ENCODE measurements at places on chromosomes 2 and 18. TPM values are rescaled to one million over a fixed set of nuclear protein-coding genes. Genes with fewer than 3 reads are reported as not detected.

DNA sequence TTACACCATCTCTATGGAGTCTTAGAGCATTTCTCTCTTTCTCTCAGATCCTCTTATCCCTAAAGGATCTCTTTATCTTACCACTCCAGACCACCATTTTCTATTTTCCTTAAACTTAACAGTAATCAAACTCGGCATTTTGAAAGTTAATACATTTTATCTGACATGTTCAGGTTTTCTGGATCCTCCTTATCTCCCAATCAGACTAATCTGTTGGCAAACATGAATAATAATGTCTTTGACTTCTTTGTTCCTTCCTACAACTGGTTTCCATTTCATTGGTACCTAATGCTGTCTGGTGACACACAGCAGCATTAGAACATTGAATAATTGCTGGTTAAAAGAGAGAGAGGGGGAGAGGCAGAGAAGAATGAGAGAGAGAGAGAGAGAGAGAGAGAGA lies 932.1 kb upstream of the FSHR start:
- no peak for DNase-seq
- H3K27ac ChIP-seq = no peak overlapping the region
- no peaks in the 10 kb centered on the region for H3K27me3 ChIP-seq
- H3K36me3 ChIP-seq = no peaks in the 10 kb centered on the region
- no peak overlapping the region for H3K4me3 ChIP-seq

DNA sequence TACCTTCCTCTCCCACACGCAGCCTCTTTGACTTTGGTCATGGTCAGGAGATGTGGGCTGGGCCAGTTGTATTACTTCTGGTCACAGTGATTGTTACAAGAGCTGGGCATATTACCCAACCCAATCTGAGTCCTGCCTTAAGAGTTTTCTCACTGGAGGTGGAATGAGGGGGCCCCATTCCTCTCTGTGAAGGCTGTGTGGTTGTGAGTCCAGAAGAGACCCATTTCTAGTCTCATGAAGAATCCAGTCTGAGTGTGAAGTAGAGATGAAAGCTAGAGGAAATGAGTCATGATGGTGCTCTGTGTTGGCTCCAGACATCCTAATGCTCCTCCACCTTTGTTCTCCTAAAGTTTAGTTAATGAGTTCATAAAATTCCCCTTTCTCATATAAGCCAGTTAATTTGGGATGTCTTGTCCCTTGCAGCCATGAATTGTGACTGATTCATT lies 50.8 kb upstream of the RASGRP3 start:
- no peak for DNase-seq
- no peak overlapping the region for H3K4me3 ChIP-seq
- no peak overlapping the region for H3K27ac ChIP-seq
- H3K27me3 ChIP-seq = no peaks in the 10 kb centered on the region
- no peaks in the 10 kb centered on the region for H3K36me3 ChIP-seq
- peaks cover 14% of the 10 kb centered on the region for H3K4me1 ChIP-seq

Gene C18orf54
- 5.1 TPM for polyA plus RNA-seq

DNA sequence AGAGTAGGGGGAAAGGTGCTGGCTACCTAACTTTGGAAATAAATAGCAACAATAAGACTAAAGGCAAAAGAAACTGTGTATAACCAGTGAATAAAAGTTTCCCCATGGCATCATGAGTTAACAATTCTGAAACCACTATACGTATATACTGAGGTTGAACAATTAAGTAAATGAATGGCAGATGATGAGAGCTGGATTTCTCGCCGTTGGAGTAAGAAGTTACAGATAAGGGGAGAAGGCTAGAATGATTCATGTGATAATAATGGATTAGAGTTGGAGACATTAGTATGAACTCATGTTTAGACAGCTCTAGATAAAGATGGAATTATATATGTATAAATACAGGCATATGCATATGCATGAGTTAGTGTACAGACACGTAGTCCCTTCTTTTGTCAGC lies 152.7 kb downstream of the UBR3 start:
- peaks cover 2% of the 10 kb centered on the region for H3K36me3 ChIP-seq
- no peak overlapping the region for H3K4me3 ChIP-seq
- no peak overlapping the region for H3K27ac ChIP-seq
- H3K4me1 ChIP-seq = no peaks in the 10 kb centered on the region
- DNase-seq = no peak
- H3K27me3 ChIP-seq = no peaks in the 10 kb centered on the region

GRCh38 chr2:69535817-69536241 lies 98.6 kb upstream of the NFU1 start:
- H3K27ac ChIP-seq = no peak overlapping the region
- peaks cover 17% of the 10 kb centered on the region for H3K36me3 ChIP-seq
- H3K4me3 ChIP-seq = no peak overlapping the region
- DNase-seq = no peak
- peaks cover 3% of the 10 kb centered on the region for H3K4me1 ChIP-seq

DNA sequence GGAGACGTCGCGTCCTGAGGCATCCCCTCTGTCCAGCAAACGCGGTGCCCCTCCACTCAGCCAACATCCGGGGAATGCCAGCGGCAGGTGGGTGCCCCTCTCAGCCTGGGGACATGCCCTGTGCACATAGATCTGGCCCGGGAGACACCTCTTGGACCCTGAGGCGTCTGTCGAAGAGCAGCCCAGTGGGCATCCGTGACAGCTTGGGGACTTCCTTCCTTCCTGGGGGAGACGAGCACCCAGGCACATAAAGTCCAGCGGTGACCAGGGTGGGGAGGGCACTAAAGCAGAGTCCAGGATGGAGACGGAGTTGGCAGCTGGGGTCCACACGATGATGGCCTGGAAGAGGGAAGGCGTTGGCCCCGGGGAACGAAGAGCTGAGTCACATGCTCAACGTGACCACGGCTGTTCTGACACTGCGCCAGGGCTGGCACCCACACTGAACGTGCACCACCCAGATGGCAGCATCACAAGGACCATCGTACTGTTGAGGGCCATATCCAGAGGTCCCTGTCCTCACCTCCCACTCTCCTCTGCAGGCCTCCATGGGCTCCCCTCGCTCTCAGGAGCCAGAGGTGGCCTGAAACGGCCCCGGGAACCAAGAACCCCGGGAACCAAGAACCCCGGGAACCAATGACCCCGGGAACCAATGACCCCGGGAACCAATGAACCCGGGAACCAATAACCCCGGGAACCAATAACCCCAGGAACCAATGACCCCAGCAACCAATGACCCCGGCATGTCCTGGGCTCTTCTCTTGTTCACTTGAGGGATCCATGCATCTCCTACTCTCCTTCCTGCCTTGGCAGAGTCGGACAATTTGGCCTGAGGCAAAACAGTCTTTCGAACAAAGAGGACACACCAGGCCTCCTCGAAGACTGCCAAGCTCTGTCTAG lies 22.6 kb downstream of the HDAC4 start:
- no peaks in the 10 kb centered on the region for H3K4me1 ChIP-seq
- no peak overlapping the region for H3K4me3 ChIP-seq
- H3K27ac ChIP-seq = no peak overlapping the region
- no peaks in the 10 kb centered on the region for H3K27me3 ChIP-seq

Gene RNU2-63P
- 2.4 TPM for polyA plus RNA-seq

DNA sequence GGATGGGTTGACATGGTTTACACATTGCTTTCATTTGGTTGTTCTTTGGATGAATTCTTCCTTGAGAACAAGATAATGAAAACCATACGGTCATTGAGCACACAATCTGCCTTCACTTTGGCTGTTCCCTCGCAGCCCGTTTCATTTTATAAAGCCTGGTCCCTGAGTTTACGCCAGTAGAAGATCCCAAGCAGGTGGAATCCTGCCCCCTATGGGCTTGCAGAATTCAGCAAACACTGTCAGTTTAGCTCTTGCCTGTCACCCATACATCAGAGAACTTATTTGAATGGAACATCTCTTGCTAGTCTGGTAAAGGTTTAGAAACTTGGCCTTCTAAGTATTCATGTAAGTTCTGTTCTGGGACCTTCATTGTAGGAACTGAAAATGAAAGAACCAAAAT lies 666.4 kb upstream of the ZEB2 start:
- no peaks in the 10 kb centered on the region for H3K27me3 ChIP-seq
- H3K4me1 ChIP-seq = peaks cover 5% of the 10 kb centered on the region
- H3K27ac ChIP-seq = no peak overlapping the region

Gene SLC9A2
- polyA plus RNA-seq = 0.13 TPM

Gene TBR1
- not detected for polyA plus RNA-seq

Gene SATB2
- 1.4 TPM for polyA plus RNA-seq

DNA sequence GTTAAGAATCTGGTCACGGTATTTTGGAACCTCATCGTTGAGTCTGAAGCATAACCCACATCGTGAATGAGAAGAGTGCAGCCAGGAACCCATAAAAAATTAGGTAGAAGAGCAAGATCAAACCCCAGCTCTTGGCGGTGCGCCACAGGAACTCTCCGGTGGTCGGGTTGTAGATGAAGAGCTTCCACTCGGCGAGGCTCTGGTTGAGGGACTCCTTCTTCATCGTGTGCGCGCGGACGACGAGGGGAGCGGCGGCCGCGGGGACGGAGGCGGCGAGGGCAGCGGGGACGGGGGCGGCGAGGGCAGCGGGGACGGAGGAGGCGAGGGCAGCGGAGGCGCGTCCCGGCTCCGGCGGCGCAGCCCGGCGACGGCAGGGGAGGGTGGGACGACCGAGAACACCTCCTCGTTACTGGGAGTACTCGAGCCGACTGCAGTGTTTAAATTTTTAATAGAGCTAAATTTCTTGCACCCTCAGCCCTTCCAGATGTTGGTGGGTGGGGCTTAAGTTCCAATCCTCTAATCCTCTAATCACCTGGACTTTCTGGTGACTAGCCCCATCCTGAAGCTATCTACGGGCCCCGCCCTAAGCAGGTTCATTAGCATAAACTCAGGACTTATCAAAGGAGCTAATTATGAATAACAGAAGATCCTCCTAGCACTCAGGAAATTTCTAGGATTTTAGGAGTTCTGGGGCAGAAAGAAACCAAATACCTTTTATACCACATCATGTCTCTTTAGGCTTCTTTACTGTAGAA lies 20.4 kb upstream of the PAPOLG start:
- no peak overlapping the region for H3K27ac ChIP-seq
- no peak for DNase-seq
- H3K4me1 ChIP-seq = no peaks in the 10 kb centered on the region
- no peaks in the 10 kb centered on the region for H3K27me3 ChIP-seq

DNA sequence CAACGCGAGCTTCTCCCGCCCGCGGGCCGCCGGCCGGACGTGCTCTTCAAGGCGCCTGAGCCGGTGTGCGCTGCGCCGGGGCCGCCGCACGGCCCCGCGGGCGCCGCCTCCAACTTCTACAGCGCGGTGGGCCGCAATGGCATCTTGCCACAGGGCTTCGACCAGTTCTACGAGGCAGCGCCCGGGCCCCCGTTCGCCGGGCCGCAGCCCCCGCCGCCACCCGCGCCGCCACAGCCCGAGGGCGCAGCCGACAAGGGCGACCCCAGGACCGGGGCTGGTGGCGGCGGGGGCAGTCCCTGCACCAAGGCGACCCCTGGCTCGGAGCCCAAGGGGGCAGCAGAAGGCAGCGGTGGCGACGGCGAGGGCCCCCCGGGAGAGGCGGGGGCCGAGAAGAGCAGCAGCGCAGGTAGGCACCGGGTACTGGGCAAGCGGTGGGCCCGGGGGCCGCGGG lies 676 bp downstream of the HOXD11 start:
- DNase-seq = no peak
- H3K36me3 ChIP-seq = no peaks in the 10 kb centered on the region
- peaks cover 95% of the 10 kb centered on the region for H3K27me3 ChIP-seq
- H3K27ac ChIP-seq = no peak overlapping the region
- peaks cover 5% of the 10 kb centered on the region for H3K4me1 ChIP-seq
- H3K4me3 ChIP-seq = no peak overlapping the region

Gene DNAH7
- 0.28 TPM for polyA plus RNA-seq

Gene LCT
- 0.01 TPM for polyA plus RNA-seq

- no peaks in the 10 kb centered on the region for H3K27me3 ChIP-seq
- H3K4me3 ChIP-seq = no peak overlapping the region
- no peaks in the 10 kb centered on the region for H3K4me1 ChIP-seq
- no peak for DNase-seq
Observed at GRCh38 chr2:51490576-51491234, 458.8 kb upstream of the NRXN1 start.

Gene LYG1
- 0.53 TPM for polyA plus RNA-seq

DNA sequence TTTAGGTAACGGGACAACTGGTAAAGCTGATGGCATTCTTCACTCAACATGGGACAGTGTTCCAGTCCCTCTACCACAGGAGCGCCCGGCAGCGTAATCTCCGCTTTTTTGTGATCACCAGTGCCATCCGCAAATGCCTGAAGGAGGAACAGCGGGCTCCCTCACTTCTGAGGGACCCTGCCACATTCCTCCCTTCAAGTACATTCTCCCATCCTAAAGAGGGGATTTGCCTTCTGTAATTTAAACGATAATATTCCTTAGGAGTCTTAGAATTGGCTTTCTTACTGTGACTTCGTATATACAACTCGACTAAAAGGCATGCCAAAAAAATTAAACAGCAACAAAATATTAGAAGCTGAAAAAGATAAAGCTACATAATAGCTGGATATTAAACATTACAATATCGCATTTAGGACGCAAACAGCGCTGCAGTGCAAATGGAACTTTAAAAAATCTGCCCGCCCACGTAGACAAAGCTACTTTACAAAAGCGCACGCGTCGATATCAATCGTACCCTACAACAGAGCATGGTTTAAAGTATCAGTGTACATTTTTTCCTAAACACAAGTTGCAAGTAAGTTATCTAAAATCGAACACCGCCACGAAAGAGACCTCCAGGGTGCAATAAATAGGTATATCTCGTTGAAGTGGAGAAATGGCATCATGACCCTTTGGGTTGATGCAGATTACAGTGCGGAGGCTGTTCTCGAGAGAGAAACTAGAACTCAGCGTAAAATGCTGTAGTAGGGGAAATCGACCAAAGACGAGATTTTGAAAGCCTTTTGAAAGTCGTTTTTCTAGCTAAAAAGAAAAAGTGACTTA lies 2.3 kb upstream of the VSNL1 start:
- DNase-seq = no peak
- H3K36me3 ChIP-seq = no peaks in the 10 kb centered on the region
- no peaks in the 10 kb centered on the region for H3K27me3 ChIP-seq
- H3K4me1 ChIP-seq = peaks cover 34% of the 10 kb centered on the region

DNA sequence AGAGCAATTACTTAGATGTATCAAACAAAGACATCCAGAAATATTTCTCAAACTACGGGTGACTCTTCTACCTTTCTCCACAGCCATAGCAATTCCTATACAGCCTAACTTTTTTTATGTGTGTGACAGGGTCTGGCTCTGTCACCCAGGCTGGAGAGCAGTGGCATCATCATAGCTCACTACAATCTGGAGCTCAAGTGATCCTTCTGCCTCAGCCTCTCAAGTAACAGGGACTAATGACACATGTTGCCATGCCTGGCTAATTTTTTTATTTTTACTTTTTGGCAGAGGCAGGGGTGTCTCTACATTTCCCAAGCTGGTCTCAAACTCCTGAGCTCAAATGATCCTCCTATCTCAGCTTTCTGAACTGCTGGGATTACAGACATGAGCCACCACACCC lies 328.9 kb upstream of the NT5C1B start:
- no peak for DNase-seq
- H3K36me3 ChIP-seq = no peaks in the 10 kb centered on the region
- H3K27ac ChIP-seq = no peak overlapping the region
- H3K4me1 ChIP-seq = no peaks in the 10 kb centered on the region

Gene CHST9
- 0.03 TPM for polyA plus RNA-seq

DNA sequence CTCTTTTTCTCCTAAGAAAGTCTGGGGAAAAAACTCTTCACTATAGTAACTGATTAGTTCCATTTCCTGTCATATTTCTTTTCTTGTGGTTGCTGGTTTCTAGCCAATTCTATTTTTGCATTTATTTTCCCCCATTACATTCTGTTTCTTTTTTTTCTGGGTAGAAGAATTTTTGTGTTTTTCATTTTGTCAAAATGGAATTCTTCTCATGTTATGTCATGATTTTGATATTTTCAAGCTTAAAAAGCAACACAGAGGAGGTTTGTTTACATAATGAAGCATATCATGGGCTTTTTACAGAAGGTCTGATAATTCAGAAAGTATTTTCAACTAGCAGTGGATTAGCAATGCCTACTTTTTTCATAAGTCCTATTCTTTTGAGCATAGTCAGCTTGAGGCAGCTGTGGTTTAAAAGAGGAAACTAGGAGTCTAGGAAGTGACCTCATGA lies 102.0 kb downstream of the MAP2 start:
- H3K4me3 ChIP-seq = no peak overlapping the region
- no peaks in the 10 kb centered on the region for H3K36me3 ChIP-seq
- peaks cover 8% of the 10 kb centered on the region for H3K4me1 ChIP-seq
- no peak overlapping the region for H3K27ac ChIP-seq
